Fibroblast of lung (primary cell): ENCODE measurements at places on chromosomes 6 and 20.

GRCh38 chr20:63377951-63378381 lies 16.8 kb upstream of the CHRNA4 start:
- DNase-seq, result no peak

DNA sequence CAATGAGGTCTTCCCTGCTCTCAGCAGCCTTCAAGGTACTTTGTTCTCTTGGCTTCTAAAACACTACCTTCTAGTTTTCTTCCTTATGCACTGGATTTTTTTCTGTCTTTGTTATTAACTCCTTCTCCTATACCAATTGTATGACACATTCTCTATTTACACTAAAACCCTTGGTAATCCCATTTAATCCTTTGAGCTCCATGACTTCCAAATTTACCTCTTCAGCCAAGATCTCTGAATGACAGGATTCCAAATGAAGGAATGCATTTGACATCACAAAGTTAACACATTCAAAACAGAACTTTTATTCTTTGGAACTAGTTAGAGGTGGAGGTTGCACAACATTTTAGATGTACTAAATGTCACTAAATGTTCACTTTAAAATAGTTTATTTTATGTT lies 86.6 kb upstream of the SAMD5 start:
- no peak for DNase-seq

GRCh38 chr20:41218466-41218865 lies 81.1 kb downstream of the PLCG1 start:
- no peak for DNase-seq

GRCh38 chr6:53041356-53041755 lies 23.8 kb upstream of the FBXO9 start:
- peak; percentile 90 for DNase-seq

- DNase-seq, result no peak
These were observed 46.9 kb downstream of the TMEM200A start for GRCh38 chr6:130412556-130413290.

DNA sequence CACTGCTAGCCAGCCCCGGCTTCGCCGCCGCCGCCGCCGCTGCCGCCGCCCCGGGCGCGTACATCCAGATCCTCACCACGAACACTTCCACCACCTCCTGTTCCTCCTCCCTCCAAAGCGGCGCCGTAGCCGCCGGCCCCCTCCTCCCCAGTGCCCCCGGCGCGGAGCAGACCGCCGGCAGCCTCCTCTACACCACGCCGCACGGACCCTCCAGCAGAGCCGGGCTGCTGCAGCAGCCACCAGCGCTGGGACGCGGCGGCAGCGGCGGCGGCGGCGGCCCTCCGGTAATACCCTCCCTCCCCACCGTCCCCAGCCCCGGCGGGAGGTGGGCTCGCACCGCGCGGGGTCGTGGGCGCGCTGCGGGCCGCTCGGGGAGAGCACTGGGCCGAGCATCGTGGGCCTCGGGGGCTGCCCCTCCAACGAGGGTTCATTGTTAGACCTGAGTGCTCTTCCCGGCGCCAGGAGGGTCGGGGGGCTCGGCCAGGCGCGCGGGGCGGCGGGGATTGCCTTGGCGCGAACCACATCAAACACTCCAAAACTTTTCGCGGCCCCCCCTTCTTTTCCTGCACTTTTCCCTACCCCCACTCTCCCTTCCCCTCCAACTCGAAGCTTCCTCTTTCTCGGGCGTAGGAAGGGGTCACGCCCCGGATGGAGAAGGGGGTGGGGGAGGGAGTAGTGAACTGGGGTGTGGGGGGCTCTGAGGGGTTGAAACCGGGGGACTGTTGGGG lies 827 bp downstream of the E2F3 start:
- DNase-seq, result peak; percentile 40

GRCh38 chr6:85936916-85937315 lies 294.2 kb upstream of the SYNCRIP start:
- DNase-seq, result no peak

DNA sequence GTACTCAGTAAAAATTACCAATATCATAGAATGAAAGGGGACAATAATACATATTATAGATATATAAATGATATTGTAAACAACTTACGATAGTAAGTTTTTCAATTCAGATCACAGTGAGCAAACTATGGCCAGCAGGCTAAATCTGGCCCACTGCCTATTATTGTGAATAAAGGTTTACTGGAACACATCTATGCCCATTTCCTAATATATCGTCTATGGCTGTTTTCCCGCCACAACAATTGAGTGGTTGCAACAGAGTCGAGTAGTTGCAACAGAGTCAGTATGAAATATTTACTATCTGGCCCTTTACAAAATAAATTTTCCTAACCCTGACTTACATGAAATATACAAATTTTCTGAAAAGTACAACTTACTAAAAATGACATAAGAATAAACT lies 297.3 kb upstream of the KCNQ5 start:
- no peak for DNase-seq

DNA sequence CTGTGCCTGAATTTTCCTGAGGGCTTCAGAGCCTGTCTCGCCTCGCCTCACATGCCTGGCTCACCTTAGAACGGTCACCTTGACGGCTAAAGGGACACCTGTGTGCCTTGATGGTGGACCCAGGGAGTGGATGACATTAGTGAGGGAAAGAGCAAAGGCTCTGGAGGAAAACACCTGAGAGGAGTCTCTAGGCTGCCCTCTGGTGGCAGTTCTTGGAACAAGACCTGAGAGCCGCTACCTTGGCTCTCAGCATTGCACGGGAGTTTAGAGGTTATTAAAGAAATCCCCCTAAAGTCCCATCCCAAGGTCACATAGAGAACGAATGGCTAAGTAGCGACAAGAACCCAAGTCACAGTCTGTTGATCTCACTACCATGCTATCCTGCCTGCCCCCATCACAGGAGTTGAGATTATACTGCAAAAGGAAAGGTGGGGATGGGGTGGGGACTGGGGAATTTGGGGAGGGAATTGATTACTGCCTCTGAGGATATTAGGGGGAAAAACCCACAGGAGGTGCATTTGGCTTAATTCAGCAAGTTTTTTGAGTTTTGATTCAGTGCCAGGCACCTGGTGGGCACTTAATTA lies 7.9 kb upstream of the CDSN start:
- no peak for DNase-seq

- no peak for DNase-seq
These were observed 4.0 kb downstream of the PKIG start for GRCh38 chr20:44586289-44586911.

DNA sequence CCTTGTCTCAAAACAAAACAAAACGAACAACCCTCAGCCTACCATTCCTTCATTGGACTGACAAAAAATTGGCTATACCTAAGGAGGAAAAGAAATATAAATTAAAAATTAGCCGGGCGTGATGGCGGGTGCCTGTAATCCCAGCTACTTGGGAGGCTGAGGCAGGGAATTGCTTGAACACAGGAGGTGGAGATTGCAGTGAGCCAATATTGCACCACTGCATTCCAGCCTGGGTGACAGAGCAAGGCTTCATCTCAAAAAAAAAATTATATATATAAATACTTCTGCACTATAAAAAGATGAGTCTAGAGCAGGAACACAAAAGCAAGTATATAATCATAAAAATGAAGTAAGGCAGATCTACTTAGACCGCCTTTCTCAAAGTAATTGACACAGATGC lies 109.8 kb downstream of the CRYBG1 start:
- DNase-seq, result no peak

DNA sequence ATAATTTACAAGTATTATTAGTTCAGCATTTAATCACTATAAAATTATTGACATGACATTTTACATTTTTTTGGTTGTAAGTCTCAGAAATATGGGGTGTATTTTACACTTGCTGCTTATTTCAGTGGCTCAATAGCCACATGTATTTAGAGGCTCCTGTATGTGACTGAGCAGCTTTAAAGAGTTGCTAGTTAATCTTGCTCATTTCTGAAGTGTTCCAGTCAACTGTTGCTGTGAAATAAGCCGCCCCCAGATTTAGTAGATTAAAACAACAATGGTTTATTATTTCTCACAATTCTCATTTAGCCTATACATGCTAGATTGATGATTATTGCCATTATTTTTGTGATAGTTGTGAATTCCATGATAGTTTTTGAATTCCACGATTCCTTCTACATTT lies 23.0 kb downstream of the CD109 start:
- DNase-seq, result no peak

DNA sequence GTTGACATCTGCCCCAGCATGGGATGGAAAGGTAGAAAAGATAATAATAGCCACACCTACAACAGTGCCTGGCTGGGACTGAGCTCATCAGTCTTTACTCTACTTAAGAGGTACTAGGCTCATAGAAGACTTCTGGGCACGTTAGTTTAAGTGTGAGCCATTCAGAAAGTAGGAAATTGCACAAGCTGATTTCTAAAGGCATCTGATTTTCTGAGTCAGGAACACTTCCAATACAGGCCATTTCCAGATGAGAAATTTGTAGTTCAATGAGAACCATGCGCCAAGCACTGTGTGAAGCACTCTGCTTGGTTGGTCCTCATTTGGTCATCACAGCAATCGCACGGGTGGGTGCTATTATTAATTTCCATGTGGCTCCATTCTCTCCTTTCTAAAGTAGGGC lies 42.3 kb downstream of the MOCS1 start:
- DNase-seq, result no peak

DNA sequence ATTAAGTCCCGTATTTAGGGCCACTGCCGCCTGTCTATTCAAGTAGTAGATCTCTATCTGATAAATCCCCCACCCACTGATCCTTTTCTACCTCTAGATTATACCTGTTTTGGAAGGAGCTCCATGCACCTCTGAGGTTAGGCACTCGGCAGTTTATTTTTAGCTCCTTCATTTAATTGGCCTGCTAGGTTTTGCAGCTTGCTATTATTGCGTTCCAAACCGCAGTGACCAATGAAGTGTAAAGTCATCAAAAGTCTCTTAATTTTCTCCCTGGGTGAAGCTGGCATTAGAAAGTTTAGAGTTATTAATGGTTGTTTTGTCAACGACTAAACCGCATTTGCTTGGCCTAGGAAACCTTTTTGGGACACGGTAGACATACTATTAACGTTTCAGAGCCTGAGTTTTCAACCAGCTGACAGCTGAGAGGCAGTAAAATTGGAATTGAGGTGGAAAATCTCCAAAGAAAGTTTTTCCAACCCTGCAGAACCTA lies 60.0 kb downstream of the RFPL4B start:
- DNase-seq, result peak; percentile 57

DNA sequence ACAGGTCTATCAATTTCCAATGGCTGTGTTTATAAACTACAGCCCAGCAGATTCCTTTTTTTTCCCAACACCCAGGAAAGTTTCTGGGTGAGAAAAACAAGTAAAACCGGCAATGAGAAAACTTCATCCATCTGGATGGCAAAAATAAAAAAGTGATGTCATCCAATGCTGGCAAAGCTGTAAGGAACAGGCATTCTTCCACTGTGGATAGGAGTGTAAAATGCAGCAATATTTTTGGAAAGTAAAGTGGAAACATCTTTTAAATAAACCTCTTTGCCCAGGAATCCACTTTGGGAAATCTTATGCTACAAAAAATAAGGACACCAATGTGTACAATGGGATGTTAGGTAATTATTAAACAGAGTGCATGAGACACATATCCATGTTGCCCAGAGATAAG lies 102.1 kb upstream of the NT5E start:
- DNase-seq, result no peak

DNA sequence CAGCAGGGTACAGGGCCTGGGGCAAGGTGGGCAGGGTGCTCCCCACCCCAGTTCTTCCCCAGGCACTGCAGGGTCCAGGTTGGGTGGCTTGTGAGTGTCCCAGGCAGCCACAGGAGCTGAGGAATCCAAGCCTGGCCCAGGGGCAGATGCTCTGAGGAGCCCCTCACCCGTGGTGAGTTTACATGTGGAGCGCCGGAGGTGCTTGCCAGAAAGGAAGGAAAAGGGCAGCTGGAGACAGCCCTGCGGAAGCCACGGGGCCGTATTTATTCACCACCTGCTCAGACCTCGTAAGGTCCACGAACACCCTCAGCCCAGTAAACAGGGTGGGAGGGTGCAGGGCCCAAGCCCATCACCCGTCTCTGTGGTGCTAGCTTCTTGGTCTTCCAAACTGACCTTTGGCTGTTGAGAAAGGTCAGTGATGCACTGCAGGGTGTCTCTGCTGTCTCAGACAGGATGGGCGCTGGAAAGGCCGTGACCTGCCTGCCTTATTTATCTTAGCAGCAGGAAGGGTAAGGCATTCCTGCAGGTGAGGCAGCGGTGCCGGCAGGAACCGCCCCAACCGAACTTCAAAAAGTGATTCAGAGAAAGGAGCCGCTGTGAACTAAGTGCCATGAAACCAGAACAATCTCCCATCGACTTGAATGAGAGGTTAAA lies 4.0 kb upstream of the FRMD1 start:
- no peak for DNase-seq
